Type B pancreatic cell (in vitro differentiated cells): ENCODE measurements at places on chromosomes 4 and X.

DNA sequence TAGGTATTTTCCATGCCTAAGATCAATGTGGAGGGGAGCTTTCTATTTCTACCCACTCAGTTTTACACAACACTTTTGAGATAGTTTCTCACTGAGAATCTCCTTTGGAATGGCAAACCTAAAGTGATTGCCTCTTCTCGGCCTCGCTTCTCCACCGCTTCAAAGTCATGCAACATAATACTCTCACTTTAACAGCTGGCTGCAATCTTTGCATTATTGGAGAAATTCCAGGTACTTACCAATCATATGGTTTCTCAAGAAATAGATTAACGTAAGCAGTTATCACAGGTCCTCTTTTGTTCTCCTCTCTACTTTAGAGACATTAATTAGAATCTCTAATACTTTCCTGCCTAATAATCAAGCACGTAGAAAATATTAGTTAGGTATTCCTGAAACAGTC, 3.7 kb upstream of the IL13RA2 start:
- no peak for DNase-seq

DNA sequence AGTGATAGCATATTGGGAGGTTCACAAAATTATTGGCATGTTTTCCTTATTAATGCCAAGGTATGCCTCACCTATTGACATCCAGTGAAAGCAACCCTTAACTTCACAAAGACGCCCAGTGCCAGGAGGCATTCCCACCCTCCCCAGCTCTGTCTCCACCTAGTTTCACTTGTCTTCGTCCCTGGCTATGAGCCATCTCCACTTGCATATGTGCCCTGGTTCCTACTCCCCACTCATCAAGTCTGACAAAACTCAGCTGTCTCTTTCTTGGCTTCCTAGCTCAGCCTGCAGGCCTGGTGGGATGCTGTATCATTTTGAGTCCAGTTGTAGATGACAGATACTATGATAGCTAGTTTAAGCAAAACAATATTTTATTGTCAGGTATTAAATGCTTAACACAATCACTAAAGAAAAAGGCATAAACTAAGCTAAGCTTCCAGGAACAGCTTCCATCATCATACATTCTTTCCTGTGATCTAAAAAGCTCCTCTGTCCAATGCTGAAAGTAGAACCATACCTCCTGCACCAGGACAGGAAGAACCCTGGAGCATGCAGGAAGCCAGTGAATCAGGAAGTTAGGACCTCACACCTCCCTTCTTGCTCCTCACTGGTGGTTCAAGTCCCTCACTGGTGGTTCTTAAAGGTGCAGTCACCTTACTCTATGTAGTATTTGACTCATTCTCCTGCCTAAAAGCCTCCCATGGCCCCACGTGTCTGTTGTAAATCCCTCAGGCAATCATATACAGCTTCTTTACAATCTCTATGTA, 410.3 kb upstream of the RASGEF1B start:
- no peak for DNase-seq

GRCh38 chr4:168720396-168720900, 223.6 kb downstream of the PALLD start:
- no peak for DNase-seq

DNA sequence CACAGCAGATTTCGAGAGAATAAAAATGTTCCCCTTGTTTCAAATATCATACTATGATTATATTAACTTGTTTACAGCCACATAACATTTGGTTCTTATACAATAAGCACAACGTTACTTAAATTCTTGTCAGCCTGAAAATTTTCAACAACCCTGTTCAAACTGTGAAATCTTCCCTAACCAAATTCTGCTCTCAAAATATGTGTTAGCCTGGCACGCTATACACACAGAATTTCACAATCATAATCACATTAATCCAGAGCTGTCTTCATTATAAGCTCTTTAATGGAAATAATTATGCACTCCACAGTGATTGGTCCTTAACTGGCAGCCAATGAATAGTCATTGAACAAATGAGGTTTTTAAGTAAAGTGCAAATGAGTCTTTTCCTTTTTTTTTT, 7.3 kb upstream of the PRSS12 start:
- DNase-seq, result no peak

DNA sequence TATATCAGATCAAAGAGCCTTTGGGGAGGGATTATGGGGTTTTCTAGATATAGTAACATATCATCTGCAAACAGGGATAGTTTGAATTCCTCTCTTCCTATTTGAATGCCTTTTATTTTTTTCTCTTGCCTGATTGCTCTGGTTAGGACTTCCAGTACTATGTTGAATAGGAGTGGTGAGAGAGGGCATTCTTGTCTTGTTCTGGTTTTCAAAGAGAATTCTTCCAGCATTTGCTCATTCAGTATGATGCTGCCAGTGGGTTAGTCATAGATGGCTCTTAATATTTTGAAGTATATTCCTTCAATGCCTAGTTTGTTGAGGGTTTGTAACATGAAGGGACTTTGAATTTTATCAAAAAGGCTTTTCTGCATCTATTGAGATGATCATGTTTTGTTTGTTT, 25.6 kb upstream of the ABCB7 start:
- DNase-seq, result no peak

GRCh38 chr4:135244056-135244455, 1042.5 kb upstream of the PABPC4L start:
- no peak for DNase-seq

DNA sequence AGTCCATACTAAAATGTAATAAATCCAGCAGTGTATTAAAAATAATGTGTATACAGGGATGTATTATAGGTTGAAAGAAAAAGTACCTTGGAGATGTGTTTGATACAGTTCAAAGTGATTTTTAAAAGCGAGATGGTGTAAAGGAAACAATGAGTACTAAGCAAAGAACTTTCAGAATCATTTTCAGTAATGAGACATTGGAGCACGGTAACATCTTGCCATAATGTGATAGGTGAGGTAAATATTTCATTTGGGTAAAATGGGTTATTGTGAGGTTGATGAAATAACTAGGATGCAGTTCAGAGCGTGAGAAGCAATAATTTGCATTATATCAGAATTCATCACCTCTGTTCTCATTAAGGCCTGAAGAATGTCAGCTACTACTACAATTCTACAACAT, 25.9 kb downstream of the EIF2S3 start:
- DNase-seq, result no peak

DNA sequence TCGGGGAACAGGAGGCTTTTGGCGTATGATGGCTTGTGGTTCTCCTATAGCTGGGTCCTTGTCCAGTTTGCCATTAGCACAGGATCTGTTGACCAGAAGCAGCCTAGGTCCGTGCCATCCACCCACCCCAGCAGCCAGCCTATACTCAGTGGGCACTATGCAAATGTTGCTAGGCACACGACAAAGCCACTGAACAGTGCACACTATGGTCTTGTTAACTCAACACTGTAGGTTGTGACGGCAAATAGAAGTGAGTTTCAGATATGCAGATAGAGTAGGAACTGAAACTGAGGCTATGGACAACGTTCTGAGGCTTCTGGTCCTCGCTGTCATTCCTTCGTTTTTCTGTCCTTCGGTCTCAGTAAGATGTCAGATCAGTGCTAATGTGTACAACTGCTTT, 541.3 kb upstream of the TENM3 start:
- DNase-seq, result no peak

- no peak for DNase-seq
Observed at GRCh38 chr4:176566769-176567168, 226.0 kb downstream of the VEGFC start.

- no peak for DNase-seq
Observed at GRCh38 chr4:147620315-147620714, 3.1 kb downstream of the TMEM184C start.

GRCh38 chrX:16826207-16826606, 39.9 kb downstream of the TXLNG start:
- DNase-seq, result no peak

GRCh38 chr4:156829201-156829873, 142.3 kb downstream of the PDGFC start:
- no peak for DNase-seq

GRCh38 chr4:173301518-173302201, 32.5 kb downstream of the HMGB2 start:
- DNase-seq, result no peak

DNA sequence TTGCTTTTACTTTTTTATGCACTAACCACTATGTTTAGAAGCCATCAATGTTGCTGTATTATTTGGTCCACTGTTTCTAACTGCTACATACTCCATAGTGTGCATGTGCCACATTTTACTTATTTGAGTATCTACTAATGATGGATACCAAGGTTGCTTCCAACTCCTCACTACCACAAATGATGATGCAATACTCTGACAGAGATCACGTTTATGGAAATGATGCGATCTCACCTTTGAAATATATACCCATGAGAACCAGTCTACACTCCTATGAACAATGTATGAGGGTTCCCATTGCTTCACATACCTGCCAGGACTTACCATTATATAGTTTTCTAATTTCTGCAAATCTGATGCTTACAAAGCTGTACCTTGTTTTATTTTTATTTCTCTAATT, 44.2 kb downstream of the HUWE1 start:
- no peak for DNase-seq

- no peak for DNase-seq
Observed at GRCh38 chr4:61406677-61407076, 206.6 kb downstream of the ADGRL3 start.
